NCI-H774 (cell line): ENCODE measurements at places on chromosomes 3 and 15.

DNA sequence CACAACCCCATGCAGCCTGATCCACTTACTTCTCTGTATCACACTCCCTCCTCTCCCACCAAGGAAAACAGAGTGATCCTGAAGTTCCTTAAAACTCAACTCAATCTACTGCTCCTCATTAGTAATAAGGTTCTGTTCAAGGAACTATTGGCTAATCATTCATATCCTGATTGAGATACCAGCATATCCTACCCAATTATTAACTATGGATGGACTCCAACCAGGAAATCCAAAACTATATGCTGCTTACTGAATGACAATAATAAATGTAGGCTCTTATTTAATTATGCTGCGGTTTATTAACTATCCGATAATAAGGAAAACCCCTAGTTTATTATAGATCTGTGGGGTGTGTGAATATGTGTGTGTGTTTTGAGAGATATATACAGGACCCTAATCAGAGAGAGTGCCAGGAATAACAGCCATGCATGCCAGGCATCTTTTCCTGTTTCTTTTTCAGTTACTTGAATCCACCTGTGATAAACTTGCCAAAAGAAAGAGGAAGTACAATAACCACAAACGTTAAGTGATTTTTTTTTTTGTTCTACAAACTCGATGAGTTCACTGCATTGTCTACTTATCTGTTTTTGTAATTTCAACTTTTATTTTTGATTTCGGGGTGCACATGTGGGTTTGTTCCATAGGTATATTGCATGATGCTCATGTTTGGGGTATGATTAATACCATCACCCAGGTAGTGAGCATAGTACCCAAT, 1031.7 kb upstream of the CFAP20DC start:
- no peak for DNase-seq

- no peak for DNase-seq
Measured at GRCh38 chr3:58299839-58300516, 6.1 kb upstream of the RPP14 start.

DNA sequence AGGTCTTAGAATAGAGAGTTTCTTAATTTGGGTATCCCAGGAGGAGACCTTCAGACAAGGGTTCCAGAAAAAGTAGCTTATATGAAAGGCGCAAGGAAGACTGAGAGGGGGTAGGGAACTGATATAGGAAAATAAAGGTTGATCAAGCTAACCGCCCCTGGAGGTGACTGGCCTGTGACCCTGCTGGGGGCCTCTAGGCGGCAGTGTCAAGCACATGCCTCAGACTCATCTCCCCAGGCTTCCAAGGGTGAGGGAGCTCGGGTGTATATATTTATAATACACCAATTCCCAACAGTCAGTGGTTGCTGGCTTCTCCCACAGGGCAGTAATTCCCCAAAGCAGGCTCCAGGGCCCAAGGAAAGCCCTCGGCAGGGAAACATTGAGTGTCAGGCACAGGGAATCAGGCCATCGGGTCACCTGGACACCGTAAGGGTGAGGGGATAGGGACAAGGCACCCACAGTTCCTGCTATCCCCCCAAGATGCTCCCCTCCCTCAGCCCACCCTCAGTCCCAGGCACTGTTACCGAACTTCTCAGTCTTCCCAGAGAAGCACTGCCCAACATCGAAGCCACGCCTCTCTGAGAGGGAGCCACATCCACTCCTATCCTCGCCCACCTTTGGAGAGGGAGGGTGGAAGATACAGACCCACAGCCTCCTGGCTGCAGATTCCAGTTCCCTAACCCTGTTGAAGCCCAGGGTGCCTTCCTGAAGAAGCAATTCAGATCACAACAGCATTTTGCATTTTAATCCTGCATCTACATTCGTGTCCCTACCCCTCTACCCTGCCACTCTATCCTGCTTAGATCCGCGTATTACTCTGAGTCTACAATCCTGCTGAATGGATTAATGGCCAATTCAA, 19.5 kb upstream of the CAV3 start:
- DNase-seq = no peak

- no peak for DNase-seq
Measured at GRCh38 chr3:85710490-85710889, 751.7 kb downstream of the CADM2 start.

- DNase-seq = no peak
Measured at GRCh38 chr15:67758619-67759300, 66.5 kb upstream of the SKOR1 start.

GRCh38 chr3:4907643-4908432, 71.4 kb upstream of the BHLHE40 start:
- DNase-seq = no peak

DNA sequence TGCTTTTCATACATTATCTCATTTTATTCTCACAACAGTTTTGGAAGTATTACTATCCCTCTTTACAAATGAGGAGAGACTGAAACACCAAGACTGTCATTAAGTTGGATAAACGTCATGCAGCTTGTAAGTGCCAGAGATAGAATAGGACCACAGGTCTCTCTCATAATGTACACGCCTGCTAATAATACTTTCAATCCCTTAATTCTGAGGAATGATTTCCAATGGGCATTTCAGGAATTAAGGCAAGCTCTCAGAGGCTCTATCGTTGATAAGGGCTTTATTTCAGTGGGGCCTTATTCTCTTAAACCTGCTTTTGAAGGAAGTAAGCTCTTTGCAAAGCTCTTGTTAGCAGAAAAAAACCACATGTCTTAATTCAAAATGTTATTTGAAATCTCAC, 229.1 kb downstream of the NFKBIZ start:
- no peak for DNase-seq

- DNase-seq = no peak
Measured at GRCh38 chr3:158102242-158103080, 3.8 kb downstream of the SHOX2 start.

DNA sequence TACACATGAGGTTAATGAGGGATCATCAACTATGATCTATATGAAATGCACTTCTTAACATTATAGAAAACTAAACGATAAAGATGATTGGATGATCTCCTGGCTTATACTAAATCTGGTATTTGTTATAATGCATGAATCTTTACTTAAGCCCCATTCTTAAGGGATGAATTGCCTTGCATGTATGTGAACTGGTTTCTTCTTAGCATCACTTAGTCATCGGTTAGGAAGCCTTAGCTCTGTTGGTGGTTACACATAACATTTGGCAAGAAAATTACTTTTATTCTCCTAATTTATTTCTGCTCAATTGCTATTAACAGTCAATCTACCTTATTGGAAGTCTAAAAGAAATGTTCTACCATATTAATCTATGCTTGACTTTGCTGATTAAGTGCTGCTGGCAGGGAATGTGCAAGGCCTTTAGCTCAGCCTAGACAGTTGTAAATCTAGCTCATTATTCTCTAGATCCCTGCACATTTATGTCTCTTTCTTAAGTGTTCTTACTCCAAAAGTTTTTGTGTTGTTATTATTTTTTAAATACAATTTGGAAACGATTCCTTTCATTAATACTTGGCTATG, 356.0 kb downstream of the ZPLD1 start:
- DNase-seq = no peak

DNA sequence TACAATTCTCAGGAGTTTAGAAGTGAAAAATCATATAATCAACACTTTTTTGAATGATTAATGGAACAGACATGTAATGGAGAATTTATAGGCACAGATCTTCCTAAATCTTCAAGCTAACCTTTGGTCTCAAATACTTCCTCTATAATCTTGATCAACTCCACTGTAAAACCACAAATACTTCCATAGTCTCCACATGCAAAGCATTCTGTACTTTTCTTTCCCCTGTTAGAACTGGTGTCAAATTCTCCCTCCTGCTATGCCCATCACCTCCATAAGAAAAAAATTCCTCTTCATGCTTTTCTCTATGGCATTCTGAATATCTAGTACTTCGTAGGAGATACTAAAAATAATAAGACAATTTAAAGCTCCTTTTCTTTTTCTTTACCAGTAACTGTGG, 214.3 kb downstream of the ADAMTS9 start:
- DNase-seq = no peak

- DNase-seq = no peak
Measured at GRCh38 chr3:128784843-128785242, 58.9 kb downstream of the RAB7A start.

DNA sequence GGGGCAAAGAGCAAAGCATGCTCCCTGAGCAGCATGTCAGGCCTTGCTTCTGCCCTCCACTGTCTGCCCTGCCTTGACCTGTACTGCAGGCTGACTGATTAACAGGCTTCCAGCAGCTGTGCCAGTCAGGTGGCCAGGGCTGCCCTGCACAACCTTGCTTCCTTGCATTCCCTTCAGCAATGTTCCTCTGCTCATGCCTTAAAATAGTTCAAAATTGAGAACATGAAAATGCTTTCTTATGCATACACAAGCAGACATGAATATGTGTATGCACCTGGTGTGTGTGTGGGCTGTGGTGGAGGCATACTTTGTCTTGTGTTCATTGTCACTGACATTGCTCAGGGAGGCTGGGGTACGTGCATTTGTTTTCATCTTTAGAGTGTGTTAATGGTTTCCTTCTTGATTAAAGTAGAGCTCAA, 1.2 kb upstream of the SLC22A13 start:
- no peak for DNase-seq

- DNase-seq = peak; percentile 85
Measured at GRCh38 chr15:101723874-101724674, at the start of gene TARS3. TSS of gene TARS3 (minus strand) at chr15:101724473. CDS start at chr15:101724387, 86 bp downstream.

- DNase-seq = no peak
Measured at GRCh38 chr3:144663456-144664436, 692.1 kb downstream of the DIPK2A start.

GRCh38 chr3:108201258-108201657, 21.0 kb downstream of the IFT57 start:
- no peak for DNase-seq
